ENCODE measurements at places on chromosomes 1 and 21.

DNA sequence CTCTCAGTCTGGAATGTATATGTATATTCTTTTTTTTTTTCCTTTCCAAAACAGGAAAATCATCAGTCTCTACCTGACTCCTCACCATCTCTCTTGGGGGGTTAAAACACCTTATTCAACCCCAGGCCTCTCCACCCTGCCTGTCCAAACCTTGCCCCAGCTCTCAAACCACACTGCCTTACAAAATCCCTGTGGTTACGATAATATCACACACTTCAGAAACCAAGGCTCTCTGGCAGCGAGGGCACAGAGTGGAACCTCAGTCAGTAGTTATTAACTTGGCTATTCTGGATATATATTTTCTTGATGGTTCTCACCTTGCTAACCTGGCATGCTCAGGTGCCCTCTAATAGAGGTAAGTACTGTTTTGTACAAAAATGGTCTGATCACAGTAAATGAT lies 24.7 kb downstream of the KIAA0040 start:
- DNase-seq, result no peak

DNA sequence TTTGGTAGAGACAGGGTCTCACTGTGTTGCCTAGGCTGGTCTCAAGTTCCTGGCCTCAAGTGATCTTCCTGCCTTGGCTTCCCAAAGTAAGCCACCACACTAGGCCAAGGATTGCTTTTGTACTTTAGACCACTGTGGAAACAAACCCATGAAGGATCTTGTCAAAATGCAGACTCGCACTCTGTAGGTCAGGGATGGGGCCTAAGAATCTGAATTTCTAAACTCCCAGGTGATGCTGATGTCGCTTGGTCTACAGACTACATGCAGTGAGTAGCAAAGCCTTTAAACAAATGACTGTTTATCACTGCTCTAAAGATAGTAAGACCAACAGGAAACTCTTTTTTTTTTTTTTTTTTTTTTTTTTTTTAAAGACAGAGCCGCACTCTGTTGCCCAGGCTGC lies 54.1 kb upstream of the MUTYH start:
- DNase-seq, result peak; percentile 68

DNA sequence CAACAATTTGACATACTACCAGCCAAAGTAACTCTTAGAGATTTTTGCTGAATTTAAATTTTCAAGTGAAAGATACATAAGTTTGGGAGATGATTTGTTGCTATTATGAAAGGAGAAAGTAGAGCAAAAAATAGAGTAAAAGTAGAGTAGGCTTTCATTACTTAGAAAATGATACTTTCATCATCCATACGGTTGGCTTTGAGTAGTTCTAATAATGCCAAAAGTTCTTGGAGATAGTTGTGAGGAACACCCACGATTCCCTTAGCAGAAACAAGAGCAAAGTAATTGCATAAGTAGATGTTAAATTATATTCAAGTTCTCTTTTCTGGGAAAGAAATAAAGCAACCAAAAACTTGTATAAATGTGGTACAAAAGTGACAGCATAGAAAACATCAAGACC lies 95.0 kb upstream of the VAV3 start:
- no peak for DNase-seq

GRCh38 chr1:182862827-182863226 lies 23.7 kb downstream of the DHX9 start:
- DNase-seq, result no peak

DNA sequence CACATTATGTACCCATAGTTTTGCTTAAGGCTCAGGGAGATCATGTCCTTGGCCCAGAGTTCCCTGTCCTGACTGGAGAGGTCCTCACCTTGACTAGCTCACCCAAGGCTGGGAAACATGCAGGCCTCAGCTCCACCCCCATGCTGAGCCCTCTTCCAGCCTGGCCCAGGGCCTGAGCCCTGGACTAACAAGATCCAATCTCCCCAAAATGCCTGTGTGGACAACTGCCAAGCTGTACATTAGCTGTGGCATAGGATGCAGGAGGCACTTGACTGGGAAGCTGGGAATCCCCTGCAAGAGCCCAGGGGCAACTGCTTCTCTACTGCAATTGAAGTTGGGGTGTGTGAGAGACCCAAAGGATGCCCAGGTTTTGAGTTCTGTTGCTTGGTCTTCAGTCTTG lies 2.1 kb downstream of the LINGO4 start:
- DNase-seq, result no peak

DNA sequence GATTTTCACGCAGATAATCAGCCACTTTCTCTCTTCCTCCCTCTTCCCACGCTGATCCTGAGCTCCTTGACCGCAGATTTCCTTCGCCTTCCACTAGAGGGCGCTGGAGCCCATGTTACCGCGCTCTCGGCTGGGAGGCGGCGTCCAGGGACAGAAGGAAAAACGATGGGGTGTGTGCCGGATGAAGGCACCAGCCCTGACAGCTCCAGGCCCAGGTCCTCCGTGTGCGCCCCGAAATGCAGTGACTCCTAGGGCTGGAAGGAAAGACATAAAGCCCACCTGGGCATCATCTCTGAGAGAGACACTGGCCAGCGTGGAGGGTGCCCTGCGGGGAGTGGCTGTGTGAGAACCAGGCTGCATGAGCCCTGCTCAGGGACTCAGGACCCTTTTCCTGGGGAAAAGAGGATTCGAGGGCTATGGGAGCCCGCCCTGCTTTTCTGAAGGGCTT lies 44.9 kb upstream of the CYP2J2 start:
- peak; percentile 14 for DNase-seq

DNA sequence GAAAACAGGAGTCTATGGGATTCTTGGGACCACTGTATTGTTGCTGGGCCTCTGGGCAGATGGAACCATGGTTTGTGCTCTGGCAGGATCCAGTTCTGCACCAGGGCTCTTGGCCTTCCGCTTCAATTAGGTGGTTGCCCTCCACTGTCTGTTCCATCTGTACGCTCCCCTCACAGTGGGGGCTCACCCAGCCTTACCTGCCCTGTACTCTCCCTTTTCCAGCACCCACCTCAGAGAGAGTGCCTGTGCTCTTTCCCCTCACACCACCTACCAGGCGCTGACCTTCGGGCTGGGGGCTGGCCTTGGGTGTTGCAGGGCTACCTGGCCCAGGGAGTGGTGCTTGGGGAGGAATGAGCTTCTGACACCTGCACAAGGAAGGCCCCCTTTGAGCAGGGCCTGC lies 7.5 kb downstream of the PKNOX1 start:
- DNase-seq, result no peak

GRCh38 chr1:31370565-31370964 lies 2.3 kb downstream of the FABP3 start:
- DNase-seq, result no peak

DNA sequence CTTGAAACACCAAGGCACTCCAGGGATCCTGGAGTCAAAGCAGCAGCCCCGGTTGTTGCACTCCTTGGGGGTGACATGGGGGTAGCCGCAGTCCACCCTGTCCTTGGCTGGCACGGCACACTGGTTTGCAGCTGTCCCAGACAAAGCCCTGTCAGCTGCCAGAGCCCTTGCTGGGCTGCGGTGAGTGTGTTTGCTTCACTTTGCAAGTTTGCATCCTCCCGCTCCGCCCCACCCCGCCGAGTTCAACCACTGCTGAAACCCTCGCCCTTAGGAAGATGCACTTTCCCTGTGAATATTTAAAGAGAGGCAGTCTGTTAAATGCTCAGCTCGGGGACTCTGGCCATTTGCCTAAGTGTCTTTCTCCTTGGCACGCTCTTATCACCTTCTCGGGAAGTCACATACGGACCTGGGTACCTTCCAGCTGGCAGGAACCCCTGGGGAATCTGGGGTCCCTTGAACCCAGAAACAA lies 1.7 kb downstream of the TFF3 start:
- DNase-seq, result no peak

All from GM06990 (cell line).